ENCODE measurements at places on chromosomes 3 and 15.

- DNase-seq: no peak
Measured at GRCh38 chr3:64267721-64268604, 42.7 kb upstream of the PRICKLE2 start.

- DNase-seq: no peak
Measured at GRCh38 chr3:17980863-17981262, 238.4 kb upstream of the TBC1D5 start.

DNA sequence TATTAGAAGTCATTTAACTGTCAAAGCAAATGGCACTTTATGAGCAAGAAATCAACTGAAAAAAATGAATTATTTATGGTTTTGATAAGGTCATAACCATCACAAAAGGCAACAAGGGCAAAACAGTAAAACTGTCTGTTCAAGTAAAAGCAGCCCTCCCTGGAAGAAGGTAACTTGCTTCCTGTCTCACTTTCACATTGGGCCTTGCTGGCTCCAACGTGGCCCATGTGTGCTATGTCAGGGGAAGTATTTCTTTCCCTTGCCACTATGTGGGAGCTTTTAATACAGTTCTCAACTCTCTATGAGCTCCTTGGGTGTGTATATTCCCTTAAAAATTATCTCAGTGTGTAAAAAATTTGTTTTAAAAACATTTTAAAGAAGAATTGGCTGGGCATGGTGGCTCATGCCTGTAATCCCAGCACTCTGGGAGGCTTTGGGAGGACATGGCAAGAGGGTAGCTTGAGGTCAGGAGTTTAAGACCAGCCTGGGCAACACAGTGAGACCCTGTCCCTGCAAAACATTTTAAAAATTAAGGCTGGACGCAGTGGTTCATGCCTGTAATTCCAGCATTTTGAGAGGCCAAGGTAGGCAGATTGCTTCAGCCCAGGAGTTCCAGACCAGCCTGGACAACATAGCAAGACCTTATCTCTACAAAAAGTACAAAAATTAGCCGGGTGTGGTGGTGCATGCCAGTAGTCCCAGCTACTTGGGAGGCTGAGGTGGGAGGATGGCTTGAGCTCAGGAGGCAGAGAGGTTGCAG is 45.2 kb upstream of the TJP1 start:
- DNase-seq: no peak

GRCh38 chr3:42062464-42062863 is 28.7 kb upstream of the TRAK1 start:
- no peak for DNase-seq

GRCh38 chr3:7640787-7641186 is 779.9 kb downstream of the GRM7 start:
- no peak for DNase-seq

DNA sequence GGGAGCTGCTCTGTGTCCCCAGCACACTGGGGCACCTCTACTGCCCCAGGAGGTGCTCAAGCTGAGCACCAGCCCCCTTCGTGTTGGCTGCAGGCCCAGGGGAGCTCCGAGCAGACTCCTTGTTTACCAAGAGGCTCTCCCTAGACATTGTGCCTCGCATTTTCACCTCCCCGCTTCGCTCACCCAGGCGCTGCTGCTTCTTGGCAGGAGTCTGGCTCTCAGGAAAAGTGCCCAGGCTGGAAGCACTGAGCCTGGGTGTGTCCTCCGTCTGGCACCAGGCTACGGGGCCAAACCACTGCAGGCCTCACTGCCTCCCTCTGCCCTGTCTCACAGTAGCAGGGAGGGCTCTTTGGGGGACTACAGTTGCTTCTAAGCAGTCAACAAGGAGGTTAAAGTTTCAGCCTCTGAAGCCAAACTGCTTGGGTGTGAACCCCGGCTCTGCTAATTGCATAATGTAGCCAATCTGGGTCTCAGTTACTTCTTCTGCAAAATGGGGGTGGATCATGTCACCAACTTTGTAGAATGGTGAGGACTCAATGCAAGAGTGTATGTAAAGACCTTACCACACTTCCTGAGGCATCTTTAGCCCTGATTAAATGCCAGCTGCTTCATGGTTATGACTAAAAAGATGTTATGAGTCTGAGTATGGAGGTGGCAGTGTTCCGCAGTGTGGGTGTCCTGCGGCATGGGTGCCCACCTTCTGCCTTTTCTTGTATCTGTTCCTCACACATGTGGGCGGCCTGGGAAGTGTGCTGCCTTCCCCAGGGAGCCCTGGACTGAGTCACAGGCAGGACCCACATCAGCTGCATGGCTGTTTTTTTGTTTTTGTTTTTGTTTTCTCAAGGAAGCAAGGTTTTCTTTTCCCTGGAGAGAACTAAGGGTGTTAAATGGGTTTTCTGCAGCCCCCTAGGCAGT is 88.9 kb downstream of the CLSTN2 start:
- no peak for DNase-seq

- no peak for DNase-seq
Measured at GRCh38 chr3:45214061-45214680, 11.9 kb downstream of the TMEM158 start.

- DNase-seq: no peak
Measured at GRCh38 chr3:124463234-124463633, 267.0 kb upstream of the UMPS start.

- DNase-seq: no peak
Measured at GRCh38 chr15:66713843-66714508, 11.9 kb downstream of the SMAD6 start.

DNA sequence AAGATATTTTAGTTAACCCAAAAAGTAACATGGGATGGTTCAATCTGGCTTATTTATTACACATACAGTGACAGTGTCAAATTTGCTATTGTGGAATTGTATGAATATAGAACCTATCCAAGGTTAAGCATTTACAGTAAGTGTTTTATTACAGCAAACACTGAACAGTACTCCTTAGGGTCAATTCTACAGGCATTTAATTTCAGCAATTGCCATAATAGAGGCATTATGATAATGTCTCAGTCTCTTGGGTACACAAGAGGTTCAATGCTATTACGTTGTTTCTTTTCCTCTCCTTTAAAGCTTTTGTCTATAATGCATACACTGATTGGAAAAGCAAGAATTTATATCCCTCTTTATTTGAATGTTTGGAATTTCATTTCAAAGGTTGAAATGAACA is 275.7 kb upstream of the NAALADL2 start:
- no peak for DNase-seq

DNA sequence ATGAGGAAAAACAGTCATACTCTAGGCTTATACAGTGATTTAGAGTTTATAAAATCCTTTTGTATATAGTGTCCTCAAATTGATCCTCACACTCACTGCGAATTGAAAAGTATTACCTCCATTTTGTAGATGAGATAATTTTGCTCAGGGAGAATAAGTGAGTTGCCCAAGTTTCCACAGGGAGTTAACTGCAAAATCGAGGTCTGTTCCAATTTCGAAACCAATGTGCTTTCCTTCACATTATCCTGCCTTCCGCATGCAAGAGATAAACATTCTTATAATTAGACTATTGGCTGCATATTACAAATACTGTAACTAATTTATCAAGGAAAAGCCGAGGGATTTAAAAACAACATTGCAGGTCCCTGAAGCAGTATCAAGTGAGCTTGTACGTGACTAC is 667.0 kb downstream of the SQOR start:
- DNase-seq: no peak

DNA sequence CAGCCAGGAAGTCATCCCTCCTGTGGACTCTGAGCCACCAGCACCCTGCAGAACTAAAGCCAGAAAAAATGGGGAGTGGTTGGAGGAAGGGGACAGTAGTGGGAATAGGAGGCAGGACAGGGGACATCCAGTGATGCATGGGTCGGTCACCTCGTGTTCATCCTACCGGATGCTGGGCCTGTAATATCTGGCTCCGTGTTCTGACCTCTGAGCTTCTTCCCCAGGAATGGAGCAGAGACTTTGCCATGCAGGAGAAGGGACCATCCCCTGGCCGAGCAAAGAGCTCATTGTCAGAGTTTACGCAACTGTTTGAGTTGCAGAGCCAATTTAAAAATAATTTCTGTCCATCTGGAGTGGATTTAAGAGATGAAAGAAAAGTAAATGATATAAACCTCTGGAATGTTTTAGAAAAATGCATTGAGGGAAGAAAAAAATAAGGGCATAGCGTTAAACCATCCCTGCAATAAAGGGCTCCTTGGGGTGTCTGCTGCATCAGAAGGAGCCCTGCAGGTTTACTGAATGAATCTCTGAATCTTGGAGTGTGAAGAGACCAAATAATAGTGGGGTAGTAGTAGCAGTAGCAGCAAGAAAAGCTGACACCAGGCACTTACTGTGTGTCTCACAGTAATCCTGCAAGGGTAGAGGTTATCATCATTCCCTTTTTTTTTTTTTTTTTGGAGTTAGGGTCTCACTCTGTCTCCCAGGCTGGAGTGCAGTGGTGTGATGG is 70.9 kb downstream of the AAGAB start:
- DNase-seq: no peak

- no peak for DNase-seq
Measured at GRCh38 chr3:87503900-87504498, 227.6 kb upstream of the POU1F1 start.

- DNase-seq: no peak
Measured at GRCh38 chr3:138442433-138442832, 8.0 kb downstream of the ESYT3 start.

DNA sequence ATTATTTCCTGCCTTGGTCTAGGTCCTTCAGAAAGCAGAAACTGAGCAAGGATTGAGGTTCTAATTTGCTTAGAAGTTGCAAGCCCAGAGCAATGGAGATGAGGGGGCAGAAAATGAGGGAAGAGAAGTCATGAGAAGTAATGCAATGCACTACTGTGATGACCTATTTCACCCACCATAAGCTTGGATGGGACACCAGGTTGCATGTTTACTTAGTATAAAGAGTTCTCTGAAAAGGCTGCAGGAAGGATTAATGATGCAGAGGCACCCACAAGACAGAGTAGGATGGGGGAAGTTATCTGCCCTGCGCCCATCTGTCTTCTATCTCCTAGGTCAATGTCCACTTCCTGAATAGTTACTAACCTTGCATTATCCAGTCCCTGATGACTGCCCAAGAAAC is 84.8 kb upstream of the SNRK start:
- DNase-seq: no peak

DNA sequence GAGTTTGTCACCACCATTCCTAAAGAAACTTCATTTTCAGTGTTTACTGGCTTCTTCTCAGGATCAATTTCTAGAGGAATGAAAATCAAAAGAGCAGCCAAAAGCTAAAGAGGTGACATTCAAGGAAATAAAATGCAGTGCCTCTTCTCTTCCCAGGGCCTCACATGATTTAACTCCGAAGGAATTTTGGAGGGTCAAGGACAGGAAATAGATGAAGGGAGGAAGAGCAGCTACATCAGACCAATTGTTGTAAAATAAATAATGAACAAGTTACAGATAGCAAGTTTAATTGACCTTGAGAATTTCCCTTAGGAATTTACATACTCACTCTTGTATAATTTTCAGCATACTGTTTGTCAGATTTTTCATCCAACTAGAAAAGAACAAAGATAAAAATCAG is 78.1 kb downstream of the LRRFIP2 start:
- DNase-seq: no peak

DNA sequence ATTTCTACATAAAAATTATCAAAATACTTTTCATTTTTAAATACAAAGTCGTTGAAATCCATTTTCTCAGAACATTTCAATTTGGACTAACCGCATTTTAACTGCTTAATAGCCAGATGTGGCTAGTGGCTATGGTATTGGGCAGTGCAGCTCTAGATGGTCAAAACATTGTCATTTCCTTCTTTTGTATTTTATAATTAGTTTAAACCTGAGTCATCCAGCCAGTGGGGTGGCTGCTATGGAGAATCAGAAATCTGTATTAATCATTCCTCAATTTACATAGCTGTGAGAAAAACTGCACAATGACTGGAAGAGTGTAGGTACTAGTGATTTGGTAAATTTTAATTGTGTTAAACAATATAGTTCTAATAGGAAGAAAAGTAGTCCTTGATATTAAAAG is 245.3 kb downstream of the PDZRN3 start:
- DNase-seq: no peak

GRCh38 chr3:47432673-47433072 is 43.1 kb downstream of the SCAP start:
- no peak for DNase-seq

- DNase-seq: no peak
Measured at GRCh38 chr3:111907151-111907550, 48.1 kb downstream of the PHLDB2 start.

- DNase-seq: peak; percentile 28
Measured at GRCh38 chr3:124559846-124560574, 170.2 kb upstream of the UMPS start.

DNA sequence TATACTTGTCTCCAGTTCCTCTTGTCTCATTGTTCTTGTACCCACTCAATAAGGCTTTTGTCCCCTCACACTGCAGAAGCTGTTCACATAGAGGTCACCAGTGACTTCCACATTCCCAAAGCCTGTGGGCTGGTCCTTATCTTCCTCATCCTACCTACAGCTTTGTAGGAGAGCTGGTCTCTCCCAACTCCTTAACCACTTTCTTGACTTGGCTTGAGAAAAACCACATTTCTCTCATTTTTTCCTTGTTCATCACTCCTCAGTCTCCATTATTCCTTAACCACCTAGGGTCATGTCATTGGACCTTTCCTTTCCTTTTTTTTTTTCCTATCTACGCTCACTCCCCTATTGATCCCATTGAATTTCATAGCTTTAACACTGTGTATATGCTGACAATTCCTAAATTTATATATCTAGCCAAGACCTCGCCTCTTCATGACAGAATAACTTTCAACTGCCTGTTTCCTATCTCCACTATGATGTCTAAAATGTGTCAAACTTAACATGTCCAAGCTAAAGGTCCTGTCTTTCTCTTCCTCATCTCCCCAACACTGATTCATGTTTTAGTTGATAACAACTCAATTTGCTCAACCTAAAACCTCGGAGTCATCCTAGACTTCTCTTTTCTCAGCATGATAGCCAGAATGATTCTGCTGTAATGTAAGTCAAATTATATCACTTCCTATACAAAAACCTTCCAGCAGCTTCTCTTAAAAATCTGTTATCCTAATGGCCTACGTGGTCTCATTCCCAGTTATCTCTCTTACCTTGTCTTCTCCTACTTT is 49.5 kb downstream of the CEP63 start:
- no peak for DNase-seq

- DNase-seq: no peak
Measured at GRCh38 chr3:46844881-46845312, 18.3 kb downstream of the MYL3 start.

- no peak for DNase-seq
Measured at GRCh38 chr15:42510258-42511006, 15.0 kb downstream of the SNAP23 start.
